Activated CD8-positive, alpha-beta memory T cell treated with anti-CD3 and anti-CD28 coated beads for 24 hours (primary cell): ENCODE measurements at places on chromosomes 5 and 9.

- DNase-seq = no peak
These were observed 428.6 kb downstream of the DMAC1 start for GRCh38 chr9:7370988-7371387.

GRCh38 chr5:122788996-122789395 is 14.1 kb downstream of the SNX2 start:
- DNase-seq = no peak

DNA sequence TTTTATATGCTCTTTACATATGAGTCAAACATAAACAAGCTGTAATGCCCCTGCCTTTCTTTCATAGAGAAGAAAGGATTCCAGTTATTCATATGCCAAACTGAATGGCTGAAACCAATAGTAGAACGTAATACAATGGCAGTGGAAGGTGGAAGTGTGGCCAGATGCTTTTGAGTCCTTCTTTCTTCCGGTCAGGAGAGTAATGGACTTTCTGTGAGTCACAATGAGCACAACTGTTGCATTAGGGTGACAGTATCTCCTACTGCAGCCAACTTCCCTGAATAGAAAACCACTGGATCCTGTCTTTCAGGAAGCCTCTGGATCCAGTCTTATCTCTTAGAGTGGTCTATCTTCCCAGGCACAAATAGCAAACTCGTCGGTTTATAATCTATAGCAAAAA is 855.2 kb downstream of the MAT2B start:
- no peak for DNase-seq

DNA sequence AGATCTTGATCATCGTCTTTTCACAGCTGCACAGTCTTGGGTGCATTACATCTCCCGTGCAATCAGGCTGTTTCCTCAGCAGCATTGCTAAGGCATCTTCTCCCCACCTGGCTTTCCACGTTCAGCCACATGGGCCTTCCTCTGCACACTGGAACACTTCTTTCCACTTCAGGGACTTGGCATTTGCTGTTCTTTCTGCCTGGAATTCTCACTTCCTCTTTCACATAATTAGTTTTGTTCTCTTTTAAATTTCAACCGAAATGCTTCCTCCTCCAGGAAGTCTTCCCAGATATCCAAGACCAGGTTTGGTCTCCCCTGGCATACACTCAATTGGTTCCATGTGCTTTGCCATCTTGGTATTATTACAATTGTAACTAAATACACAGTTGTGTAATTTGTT is 43.8 kb downstream of the WHRN start:
- no peak for DNase-seq

- DNase-seq = no peak
These were observed 21.9 kb downstream of the DEPDC1B start for GRCh38 chr5:60677850-60678664.

DNA sequence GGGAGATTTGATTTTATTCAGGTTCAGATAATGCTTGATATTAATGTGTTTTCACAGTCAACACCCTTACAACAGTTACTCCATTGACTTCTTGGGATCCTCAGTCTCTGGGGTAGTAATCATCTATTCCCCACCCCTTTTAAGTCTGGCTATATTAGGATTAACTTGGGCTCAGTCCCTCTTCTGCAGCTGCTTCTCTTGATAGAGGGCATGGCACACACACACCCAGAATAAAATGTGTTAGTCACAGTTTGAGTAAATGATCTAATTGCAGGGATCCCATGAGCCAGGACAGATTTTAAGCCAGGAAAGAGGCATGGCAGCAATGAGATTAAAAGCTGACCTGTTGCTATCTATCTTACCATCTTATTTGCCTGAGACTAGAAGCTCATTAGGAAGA is 53.7 kb upstream of the VLDLR start:
- DNase-seq = no peak

DNA sequence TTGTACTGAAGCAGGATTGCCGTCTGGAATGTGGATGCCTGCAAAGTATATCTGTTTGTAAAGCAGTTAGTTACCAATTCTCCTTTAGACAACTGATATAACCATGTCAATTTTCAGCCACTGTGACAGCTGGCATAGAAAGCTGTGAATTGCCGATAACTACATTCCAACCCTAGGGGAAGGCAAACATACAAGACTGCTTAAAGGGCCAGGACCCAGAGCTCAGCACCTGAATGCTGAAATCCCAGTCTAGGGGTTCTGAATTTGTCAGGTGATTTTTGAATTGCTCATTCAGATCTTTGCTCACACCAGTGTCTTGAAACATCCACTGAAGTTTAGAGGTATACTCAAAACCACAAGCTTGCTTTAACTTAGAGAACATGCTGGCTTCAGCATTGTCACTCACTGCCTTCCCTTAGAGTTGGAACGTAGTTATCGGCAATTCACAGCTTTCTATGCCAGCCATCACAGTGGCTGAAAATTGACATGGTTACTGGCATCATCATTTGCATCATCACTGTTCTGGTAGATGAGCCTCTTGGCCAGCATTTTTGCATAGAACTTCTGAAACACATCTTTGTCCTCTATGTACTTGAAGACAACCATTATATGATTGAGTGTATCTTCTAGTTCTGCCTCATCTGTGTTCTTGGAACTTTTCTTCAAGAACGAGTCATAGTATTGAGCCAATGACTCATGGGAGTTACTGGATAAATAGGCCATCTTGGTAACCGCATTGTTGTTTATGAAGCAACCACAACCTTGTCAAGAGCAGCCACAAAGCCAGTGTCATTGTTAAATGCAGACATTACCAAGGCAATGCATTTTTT is 82.1 kb downstream of the CCDC192 start:
- no peak for DNase-seq

DNA sequence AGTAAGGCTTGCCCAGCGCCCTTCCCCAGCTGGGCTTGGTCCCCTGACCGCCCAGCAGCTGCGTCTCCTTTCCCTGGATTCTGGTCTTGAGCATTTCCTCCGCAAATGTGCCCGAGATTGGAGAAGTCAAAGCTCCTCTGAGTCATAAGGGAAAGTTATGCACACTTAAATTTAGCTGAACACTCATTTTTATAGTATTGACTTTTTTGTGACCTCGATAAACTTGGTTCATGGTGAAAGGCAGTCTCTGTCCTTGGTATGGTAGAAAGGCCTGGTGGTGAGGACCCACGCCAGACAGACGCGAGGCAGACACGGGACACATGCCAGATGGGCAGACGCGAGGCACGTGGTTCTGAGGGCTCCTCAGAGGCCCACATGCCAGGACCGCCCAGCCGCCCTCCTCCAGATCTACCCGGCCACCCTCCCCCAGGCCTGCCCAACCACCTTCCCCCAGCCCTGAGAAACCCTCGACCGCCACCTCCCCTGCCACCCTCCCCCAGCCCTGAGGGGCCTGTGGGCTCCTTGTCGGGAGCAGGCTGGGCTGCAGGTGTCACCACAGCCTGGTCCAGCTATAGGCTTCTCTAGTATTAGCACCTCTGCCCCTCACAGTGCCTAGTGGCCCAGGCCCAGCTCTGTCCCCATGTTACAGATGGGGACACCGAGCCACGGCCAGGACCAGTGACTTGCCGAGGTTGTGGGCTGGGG is 60.9 kb upstream of the CACNA1B start:
- no peak for DNase-seq
